ENCODE measurements at places on chromosomes 2 and 18. TPM values are rescaled to one million over a fixed set of nuclear protein-coding genes. Genes with fewer than 3 reads are reported as not detected.

SIX3 gene
- total RNA-seq = 0.13 TPM

- no peak for DNase-seq
Observed at GRCh38 chr2:211900000-211900399, 638.6 kb downstream of the ERBB4 start.

GRCh38 chr2:174903264-174903556, 102.0 kb downstream of the CHN1 start:
- DNase-seq = no peak

AKAIN1 gene
- total RNA-seq = not detected

DNA sequence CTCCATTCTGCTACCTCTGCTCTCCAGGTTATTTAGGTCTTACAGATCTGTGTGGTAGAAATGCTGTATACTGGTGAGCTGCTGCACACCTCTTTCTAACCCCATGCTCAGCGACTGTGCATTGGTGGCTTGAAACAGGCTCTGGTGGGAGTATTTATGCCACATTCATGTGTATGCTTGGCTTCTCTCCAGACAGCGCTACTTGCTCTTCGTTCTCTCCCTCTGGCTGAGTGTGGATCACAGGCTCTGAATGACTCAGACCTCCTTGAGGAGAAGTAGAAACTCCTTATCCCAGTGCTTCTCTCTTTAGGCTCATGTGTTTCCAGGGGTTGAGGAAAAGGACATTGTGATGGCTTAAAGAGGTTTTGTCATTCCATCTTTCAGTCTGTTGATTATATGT, 54.9 kb downstream of the FHOD3 start:
- no peak for DNase-seq

- DNase-seq = no peak
Observed at GRCh38 chr2:235968155-235968554, 200.0 kb downstream of the GBX2 start.
